ENCODE measurements at places on chromosomes 1 and 21.

- DNase-seq, result no peak
These were observed 86.2 kb downstream of the PTPRC start for GRCh38 chr1:198725090-198725489.

DNA sequence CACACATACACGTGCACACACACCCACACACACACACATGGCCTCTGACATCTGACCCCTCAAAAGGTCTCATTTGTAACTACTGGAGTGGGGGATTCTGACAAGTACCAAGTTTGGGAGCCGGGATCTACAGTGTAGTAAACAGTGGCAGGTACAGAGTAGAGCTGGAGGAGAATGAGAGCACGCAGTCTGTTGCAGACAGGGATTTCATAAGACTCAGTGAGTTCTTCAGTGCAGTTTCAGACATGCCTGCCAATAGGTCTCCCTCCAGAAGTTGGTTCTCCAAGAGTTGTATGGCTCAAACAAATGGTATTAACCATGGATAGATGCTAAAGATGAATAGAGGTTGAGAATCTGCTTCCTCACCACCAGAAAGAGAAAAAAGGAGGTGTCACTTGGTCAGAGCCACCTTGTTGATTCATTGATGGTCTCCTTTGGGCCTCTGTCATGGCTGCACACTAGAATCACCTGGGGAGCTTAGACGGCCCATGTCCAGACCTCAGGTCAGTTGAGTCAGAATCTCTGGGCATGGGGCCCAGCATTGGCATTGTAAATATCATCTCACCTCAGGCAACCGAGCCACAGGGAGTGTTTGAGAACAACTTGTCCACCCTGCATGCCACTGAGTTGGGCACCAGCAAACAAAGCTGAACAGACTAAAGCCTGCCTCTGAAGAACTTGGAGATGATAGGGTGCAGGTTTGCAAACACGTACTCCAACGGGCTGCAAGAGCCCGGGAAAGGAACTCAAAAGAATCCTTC, 122.1 kb downstream of the EDEM3 start:
- DNase-seq, result no peak

- DNase-seq, result no peak
These were observed 854 bp downstream of the CNTN2 start for GRCh38 chr1:205043866-205044265.

DNA sequence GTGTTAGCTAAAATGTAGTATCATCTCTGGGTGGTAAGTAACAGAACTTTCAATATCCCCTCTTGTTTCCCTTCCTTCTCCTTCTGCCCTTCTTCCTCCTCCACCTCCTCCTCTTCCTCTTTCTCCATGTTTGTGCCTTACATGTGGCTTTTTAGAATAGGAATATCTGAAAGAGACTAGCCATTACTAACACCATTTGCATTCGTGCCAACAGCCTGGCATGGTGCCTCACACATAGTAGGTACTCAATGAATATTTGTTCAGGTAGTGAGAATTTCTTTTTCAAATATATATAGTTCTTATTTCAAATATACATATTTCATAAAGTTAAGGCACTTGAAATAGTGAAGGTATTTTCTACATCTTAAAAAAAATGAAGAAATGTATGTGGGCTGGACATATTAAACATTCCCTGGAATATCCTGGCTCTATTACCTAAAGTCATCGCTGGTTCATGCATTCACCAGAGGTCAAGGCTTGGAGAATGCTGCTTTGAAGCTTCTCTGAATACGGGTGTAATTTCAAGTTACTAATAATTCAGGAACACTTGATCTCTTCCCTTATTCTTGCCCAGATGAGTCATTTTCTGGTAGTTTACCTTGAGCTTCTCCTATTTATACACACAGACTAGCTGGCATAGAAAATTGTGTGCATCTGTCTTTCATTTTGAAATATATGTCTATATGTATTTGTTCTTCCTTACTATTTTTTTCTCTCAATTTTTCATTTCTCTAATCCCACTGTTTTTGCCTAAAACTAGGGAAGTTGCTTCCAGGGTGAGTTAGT, 319.4 kb downstream of the TGFB2 start:
- DNase-seq, result no peak

GRCh38 chr1:111825217-111825616, 69.5 kb downstream of the DDX20 start:
- no peak for DNase-seq

DNA sequence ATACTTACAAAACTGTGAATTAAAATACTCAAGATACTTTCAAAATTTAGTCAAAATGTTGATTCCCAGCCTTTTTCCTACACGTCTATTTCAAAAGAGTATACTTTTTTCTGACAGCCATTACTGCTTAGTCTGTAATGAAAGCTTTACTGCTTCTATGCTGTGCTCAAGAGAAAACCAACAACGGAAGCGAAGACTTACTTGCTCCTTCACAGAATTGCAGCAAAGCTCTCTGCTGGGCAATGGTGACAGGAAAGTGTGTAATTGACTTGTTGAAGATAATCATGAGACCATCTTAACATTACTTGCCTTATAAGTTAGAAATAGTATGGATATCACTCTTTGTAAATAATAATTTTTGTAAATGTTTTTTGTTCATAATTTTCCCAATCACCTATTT, 1.7 kb upstream of the DYNLT5 start:
- DNase-seq, result peak; percentile 40
